ENCODE measurements at places on chromosomes 16 and 17.
A peak's percentile ranks its signal among the peaks of the same experiment; 100 is the strongest.

GRCh38 chr16:57642160-57643135 is 14.0 kb downstream of the ADGRG1 start:
- DNase-seq = no peak

GRCh38 chr16:54595621-54596020 is 309.0 kb upstream of the IRX3 start:
- no peak for DNase-seq

DNA sequence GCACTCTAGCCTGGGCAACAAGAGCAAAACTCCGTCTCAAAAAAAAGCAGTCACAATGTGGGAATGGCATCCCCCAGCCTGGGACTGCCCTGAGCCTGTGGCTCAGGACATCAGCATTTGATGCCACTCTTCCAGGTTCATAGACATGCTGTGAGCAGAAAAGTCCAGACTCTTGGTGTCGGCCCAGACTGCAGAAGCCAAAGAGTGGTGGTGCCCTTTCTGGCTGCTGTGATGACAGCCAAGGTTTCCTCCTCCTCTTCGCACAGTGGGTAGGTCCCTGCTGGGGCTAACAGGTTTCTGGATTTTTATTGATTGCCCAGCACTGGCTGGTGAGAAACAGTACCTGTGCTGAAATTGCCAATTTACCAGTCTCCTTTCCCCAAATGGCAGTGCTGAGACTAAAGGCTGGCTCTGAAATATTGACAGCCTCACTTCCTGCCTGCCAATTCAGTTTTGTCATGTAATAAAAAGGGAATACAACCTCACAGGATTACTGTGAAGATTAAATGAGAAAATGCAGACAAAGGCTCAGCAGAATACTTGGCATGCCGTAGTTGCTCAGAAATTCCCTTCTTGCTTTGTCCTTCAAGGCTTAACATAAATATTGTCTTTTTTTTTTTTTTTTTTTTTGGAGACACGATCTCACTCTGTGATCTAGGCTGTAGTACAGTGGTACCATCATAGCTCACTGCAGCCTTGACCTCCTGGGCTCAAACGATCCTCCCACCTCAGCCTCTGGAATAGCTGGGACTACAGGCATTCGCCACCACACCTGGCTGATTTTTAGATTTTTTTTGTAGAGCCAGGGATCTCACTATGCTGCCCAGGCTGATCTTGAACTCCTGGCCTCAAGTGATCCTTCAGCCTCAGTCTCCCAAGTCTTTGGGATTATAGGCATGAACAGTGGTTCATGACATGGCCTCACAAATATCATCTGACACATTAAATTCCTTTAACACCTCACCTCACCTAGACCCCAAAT is 15.5 kb upstream of the UBE2G1 start:
- DNase-seq = no peak

GRCh38 chr16:54363766-54364165 is 77.2 kb upstream of the IRX3 start:
- no peak for DNase-seq

DNA sequence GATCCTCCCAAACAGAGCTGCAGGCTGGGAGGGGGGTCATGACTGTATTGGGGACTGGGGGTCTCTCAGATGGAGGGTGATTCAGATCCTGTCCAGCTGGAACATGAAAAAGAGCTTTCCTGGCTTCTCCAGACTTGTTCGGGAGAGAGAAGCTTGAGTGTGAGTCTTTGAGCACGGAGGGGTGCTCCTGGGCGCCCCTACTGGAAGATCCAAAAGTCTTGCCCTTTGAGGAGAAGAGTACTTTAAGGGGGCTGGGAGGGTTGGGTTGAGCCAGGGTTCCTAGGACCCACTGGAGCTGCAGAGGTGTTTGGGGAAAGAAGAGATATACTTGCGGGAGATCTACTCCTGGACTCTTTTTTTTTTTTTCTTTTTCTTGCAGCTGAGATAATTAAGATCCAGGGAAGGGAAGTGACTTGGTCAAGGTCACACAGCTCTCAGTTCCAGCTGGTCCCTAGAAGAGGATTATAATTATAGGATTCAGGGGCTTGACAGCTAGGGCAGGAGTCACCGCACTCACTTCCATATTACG is 8.4 kb downstream of the RARA start:
- DNase-seq = peak; percentile 72

GRCh38 chr16:82609140-82609539 is 17.6 kb upstream of the CDH13 start:
- DNase-seq = no peak

- no peak for DNase-seq
Observed at GRCh38 chr16:8846401-8846932, 22.3 kb downstream of the CARHSP1 start.

DNA sequence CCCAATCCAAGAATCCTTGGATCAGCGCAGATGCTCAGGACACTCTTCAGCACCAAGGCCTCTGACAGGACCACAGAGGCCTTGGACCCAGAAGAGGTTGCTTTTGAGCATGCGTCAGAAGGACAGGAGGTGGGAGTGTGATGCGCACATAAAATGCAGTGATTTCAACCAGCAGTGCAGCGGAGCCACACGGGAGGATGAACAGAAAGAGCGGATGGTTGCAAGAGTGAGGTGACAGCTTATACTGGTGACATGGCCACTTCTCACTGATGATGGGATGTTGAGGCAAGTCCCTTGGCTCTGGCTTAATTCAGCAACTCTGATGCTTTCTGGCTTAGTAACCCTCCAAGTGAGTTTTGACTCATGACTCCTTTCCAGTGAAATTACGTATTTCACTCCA is 25.2 kb upstream of the ERN1 start:
- DNase-seq = no peak

GRCh38 chr17:61128661-61129115 is 271.0 kb upstream of the TBX2 start:
- DNase-seq = peak; percentile 33

- no peak for DNase-seq
Observed at GRCh38 chr17:67107811-67108775, 63.7 kb downstream of the CACNG1 start.

GRCh38 chr17:58991718-58992331 is 114.9 kb downstream of the TRIM37 start:
- peak; percentile 41 for DNase-seq

DNA sequence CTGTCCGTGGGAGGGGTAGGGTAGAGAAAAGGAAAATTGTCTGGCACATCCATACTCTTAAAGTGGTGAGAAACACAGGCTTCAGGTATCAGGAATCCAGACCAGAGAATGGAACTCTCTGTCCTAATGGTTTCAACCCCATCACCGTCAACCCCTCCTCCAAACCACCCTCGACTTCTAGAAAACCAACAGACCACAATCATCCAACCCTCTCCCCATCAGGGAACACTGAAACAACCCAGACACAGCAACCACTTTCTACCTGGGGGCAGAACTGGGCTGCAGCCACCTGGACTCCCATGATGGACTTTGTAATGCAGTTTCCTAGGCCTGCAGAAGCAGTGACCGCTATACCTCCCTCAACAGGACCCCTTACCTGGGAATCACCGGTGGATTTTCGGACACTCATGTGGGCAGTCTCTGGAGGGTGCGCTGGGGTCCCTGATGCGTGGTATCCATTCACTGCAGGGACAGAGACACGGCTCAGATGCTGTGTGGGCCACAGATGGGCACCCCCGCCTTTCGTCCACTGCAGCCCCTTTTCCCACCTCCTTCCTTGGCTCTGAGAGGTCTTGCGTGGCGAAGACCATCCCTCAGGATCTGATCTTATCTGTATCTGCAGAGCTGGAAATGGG is 64.3 kb upstream of the RCVRN start:
- DNase-seq = no peak

- no peak for DNase-seq
Observed at GRCh38 chr16:89187770-89188392, 12.5 kb downstream of the SLC22A31 start.

DNA sequence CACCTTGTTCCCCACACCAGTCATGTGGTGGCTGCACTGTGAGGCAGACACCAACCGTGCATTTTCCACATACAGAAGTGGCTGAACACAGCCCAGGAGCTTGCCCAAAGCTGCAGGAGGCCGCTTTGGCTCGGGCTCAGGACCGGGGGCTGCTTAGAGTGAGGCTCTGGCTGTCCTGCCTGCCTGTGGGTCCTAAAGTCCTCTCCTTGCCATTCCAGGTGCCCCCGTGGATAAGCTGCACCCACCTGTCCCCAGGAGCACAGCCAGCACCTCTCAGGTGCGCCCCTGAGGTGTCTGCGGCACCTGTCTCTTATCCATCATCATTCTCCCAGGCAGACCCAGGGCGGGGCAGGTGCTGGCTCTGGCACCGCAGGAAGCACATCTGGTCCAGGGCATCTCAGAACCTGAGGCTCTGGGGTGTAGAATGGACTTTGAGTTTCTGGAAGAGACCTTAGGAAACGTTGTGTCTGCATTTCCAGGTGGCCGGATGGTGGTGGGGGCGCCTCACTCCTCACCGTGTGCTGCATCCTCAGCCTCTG is 180.5 kb upstream of the ZNF469 start:
- no peak for DNase-seq

DNA sequence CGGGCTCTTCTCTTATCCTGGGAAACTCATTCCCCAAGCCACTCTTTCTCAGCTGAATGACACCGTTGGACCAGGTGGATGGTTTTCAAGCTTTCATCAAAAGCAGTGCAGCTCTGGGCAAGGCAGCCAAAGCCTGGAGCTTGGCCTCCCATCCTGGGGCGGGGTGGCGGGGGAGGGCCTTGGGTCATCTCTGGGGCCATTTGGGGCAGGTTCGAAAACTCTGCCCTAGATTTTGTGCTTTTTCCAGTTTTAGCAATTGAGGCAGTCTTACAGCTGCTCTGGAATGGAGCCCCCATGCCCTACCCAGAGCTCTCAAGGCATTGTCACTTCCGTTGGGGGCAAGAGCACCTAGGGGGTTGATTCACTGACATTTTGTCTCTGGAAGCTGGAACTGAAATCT is 9.1 kb downstream of the MPRIP start:
- DNase-seq = no peak

- no peak for DNase-seq
Observed at GRCh38 chr17:56937687-56938086, 23.2 kb downstream of the COIL start.

GRCh38 chr17:20264996-20265395 is 202.3 kb downstream of the LGALS9B start:
- DNase-seq = no peak

- no peak for DNase-seq
Observed at GRCh38 chr16:85891033-85891775, 7.8 kb upstream of the IRF8 start.

All from AG08396 (cell line).